ENCODE measurements at places on chromosomes 7 and 10. TPM values are rescaled to one million over a fixed set of nuclear protein-coding genes. Genes with fewer than 3 reads are reported as not detected.

GRCh38 chr7:55366461-55367070 is 1.4 kb downstream of the LANCL2 start:
- DNase-seq, result peak; percentile 79

DNA sequence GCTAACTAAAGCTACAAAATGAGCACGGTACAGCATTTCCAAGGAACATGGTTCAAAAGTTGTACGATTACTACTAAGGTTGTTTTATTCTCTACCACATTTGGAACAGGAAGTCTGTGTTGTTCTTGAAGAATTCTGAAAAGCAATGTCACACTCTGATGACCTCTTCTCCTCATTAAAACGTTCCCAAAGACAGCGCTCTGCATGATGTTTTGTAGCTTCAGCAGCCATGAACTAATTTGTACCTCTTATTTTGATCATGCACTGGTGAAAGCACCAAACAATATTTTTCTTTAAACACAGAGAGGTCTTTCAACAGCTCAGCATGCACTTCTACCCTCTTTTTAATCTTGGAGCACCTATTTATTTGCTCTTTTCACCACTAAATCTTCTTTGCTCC is 75.0 kb upstream of the TES start:
- no peak for DNase-seq

DNA sequence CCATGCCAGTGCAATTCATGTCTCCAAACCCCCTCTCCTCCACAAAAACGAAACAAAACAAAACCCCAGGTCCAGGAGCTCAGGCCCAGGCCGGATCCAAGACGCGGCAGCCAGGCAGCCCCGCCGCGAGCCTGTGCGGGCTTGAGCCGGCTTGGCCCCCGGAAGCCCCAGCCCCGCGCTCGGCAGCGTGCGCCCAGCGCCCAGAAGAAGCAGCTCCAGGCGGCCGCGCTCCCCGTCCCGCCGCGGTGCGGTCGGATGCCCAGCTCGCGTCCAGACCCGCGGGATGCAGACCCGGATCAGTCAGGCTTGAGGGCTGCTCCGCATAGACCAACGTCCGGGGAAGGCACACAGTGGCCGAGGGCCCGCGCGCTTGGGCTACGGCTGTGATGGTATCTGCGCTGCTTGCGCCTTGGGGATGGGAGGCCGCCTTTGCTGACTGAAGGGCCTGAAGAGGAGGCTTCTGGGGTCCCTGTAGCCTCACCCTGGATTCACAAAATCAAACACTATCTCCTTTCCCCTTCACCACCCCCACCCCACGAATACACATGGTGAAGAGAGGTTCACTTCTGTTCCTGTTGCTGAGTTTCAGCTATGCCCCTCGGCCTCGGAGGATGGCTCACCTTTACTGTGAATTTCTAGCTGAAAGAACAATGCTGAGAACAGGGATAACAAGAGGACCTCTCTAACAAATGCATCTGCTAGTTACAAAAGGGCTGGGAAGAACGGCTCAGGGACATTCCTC is 79.9 kb upstream of the EN2 start:
- DNase-seq, result no peak

GRCh38 chr7:157016352-157017041 is 6.0 kb upstream of the MNX1 start:
- DNase-seq, result peak; percentile 73

DNA sequence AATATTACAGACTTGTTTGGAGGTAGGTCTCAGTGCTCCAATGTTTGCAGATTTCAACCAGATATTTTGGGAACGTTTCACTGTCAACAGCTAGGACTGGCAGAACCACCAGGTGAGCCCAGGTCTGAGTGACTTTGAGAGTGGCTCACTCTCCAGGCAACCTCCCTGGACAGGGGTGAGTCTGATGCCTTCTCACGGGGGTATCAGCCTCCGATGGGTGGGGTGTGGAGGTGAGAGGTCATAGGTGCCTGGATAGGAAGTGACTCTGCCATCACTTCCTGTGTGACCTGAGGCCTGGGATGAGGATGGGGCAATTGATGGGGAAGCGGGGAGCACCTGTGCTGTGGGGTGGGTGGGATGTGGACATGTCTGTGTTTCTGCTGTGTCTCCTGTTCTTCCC is 4.6 kb downstream of the AZGP1 start:
- no peak for DNase-seq

- DNase-seq, result no peak
Measured at GRCh38 chr7:80760292-80760691, 121.8 kb downstream of the CD36 start.

DNA sequence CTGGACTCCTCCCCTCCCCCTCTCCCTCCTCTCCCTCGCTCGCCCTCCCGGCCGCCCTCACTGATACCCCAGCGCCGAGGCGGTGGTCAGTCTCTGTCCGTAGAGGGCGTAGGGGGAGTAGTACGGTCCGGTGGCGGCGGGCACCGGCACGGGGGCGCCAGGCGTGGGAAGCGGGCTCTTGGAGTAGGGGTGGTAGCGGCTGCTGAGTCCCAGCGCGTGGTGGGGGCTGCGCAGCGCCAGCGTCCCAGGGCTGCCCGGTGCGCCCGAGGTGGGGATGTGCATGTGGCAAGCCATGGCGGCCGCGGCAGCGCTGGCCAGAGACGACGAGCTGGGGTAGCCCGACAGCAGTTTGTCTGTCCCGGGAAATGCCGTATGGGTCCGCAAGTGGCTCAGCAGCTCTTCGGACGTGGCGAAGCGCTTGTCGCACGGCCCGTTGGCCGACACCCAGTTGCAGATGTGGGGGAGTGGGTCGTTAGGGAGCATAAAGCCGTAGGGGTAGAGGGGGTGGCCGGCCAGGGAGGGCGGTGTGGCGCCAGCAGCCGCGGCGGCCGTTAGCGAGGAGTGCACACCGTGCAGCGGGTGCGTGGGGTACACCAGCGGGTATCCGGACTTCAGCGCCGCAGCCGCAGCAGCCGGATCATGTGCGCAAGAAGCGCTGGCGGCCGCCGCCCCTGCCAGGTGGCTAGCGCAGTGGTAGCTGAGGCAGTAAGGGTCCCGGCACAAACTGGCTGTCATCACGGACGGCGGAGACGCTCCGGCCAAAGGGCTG is 2.7 kb downstream of the ZNF503 start:
- no peak for DNase-seq

DNA sequence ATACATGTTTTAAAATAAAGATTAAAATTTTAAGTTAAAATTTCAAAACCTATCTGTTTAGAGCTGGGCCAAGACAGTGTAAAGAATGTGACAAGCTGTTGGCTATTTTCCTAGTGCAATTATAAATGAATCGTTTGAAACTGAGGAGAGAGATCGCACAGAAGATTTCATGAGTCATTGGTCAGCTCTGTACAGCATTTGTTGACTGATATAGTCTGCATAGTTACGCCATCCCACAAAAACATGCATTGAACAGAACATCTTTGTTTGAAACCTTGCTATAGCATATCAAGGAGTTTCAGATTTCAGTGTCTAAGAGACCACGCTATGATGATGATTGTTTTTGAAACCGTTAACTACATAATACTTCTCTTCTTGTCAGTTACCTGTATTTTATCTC is 1.3 kb upstream of the C10orf67 start:
- DNase-seq, result no peak

Gene SMKR1
- total RNA-seq, result 6.1 TPM

Data from activated CD4-positive, alpha-beta T cell treated with anti-CD3 and anti-CD28 coated beads, Interleukin-2, amount 10 ng/mL, durations not matched to agents 24 days and 14 days (primary cell).